Dermis microvascular lymphatic vessel endothelial cell (primary cell): ENCODE measurements at places on chromosomes 4 and X. TPM values are rescaled to one million over a fixed set of nuclear protein-coding genes. Genes with fewer than 3 reads are reported as not detected.

TMSB15A gene
- 0.76 and 1.4 TPM in 2 replicates for total RNA-seq

HPSE gene
- 9.2 and 19.7 TPM in 2 replicates for total RNA-seq

NOX1 gene
- not detected in 2 replicates for total RNA-seq

PRDM5 gene
- 3.5 and 5.1 TPM in 2 replicates for total RNA-seq

RTL3 gene
- not detected in 2 replicates for total RNA-seq

ARHGAP24 gene
- 26.3 and 40.3 TPM in 2 replicates for total RNA-seq

AADAT gene
- 0.51 and 1.4 TPM in 2 replicates for total RNA-seq

MTMR8 gene
- total RNA-seq, result 0.26 and 0.51 TPM in 2 replicates

NLGN3 gene
- under 0.01 and 0.13 TPM in 2 replicates for total RNA-seq

OPN1LW gene
- 0.13 and 0.51 TPM in 2 replicates for total RNA-seq

C4orf50 gene
- total RNA-seq, result under 0.01 TPM in 2 replicates

NDUFC1 gene
- total RNA-seq, result 38.8 and 52.8 TPM in 2 replicates

GSX2 gene
- total RNA-seq, result not detected in 2 replicates

GSPT2 gene
- 3.2 and 3.9 TPM in 2 replicates for total RNA-seq

ARL9 gene
- total RNA-seq, result under 0.01 TPM in 1 of 2 replicates, not detected in the other

NXF2 gene
- not detected in 2 replicates for total RNA-seq
